ENCODE measurements at places on chromosomes 11 and 22.

DNA sequence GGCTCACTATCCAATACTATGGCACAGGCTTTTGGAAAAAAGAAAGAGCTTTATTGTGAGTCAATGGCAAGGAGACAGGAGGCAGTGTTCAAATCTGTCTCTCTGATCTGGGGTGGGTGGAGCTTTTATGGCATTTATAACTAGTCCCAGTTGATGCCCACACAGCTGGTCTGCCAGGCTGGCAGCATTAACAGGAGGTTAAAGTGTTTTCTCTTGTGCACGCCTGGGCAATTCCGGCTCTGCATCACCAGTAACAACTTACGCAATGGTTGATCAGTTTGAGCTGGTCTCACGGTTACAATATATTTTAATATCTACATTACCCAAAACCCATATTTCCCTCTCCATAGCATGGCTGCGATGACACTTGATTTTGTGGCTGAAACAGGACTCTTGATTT is 15.1 kb upstream of the SMIM38 start:
- DNase-seq, result no peak

- no peak for DNase-seq
These were observed 319.3 kb downstream of the DCDC1 start for GRCh38 chr11:31050061-31050765.

- no peak for DNase-seq
These were observed 48.1 kb downstream of the DNHD1 start for GRCh38 chr11:6544921-6545850.

- no peak for DNase-seq
These were observed 307.5 kb downstream of the ETS1 start for GRCh38 chr11:128279866-128280265.

DNA sequence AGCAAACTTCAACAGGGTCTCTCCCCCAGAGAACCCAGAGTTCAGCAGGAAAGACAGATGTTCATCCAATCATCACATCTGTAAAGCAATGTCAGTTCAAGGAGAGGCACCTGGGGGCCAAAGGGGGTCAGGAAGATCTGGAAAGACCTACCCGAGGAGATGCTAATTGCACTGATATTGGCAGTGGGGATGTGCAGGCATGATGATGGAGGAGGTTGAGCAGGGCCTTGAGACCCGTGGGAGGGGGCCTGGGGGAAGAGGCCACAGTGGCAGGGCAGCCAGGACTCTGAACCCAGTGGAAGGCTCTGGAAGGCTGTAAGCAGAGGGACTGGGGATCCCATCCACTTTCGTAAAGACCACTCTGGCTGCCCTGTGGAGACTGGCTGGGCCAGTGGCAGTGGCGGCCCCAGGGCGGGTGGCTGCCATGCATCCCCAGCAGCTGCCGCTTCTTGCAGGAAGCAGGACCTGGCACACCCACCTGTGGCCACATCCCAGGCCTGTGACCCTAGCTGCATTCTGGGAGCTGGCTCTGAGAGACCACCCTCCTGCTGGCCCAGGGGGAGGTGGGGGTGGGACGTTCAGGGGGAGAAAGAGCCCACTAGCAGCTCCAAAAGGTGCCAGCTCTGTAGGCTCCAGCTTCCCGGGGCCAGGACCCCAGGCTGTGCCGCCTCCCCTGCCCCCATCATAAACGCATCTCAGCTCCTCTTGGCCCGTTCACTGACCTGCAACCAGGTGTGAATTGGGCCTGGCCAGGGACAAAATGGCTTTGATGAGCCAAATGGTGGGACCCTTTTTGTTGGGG is 59.9 kb upstream of the FGF3 start:
- DNase-seq, result no peak

DNA sequence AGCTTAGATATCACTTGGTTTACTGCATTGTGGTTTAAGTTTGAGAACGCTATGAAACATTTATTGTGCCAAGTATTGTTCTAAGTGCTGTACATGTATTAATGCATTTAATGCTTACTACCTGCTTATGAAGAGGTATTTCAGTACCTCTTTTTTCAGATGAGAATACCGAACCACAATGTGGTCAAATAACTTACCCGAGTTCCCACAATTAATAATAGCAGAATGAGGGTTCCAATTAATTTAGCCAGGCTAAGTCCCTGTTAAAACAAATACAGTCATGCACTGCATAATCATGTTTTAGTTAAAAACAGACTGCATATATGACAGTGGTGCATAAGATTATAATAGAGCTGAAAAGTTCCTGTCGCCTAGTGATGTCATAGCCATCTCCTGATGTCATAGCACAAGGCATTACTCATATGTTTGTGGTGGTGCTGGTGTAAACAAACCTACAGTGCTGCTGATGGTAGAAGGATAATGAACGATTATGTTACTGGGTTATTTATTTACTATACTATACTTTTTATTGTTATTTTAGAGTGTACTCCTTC is 4.3 kb downstream of the ZC3H12C start:
- no peak for DNase-seq

GRCh38 chr11:2779499-2779980 is 79.7 kb upstream of the KCNQ1OT1 start:
- DNase-seq, result no peak

GRCh38 chr22:18069041-18069440 is 8.7 kb upstream of the PEX26 start:
- DNase-seq, result no peak

DNA sequence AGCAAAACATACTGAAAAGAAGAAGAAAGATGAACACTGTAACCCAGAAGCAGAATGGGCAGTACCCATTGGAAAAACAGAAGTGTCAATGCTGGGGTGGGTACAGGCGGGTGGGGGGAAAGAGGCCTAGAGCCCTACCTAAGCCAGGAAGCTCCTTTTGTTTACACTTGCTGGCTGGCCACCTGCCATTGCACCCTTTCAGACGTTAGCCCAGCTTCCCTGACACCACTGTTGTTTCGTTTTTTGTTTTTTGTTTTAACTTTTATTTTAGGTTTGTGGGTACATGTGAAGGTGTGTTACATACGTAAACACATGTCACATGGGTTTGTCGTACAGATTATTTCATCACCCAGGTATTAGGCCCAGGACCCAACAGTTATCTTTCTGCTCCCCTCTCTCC is 55.4 kb downstream of the PLEKHA7 start:
- no peak for DNase-seq

DNA sequence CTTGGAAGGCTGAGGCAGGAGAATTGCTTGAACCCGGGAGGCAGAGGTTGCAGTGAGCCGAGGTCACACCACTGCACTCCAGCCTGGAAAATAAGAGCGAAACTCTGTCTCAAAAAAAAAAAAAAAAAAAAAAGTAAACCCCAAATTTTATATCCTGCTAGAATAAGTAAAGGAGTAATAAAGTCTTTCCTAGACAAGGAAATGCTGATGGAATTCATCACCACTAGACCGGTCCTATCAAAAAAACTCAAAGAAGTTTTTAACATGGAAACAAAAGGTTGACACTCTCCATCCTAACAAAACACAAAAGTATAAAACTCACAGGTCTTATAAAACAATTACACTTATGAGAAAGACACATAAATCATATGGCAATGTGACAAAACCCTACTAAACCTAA is 213.9 kb downstream of the SBF2 start:
- DNase-seq, result no peak

DNA sequence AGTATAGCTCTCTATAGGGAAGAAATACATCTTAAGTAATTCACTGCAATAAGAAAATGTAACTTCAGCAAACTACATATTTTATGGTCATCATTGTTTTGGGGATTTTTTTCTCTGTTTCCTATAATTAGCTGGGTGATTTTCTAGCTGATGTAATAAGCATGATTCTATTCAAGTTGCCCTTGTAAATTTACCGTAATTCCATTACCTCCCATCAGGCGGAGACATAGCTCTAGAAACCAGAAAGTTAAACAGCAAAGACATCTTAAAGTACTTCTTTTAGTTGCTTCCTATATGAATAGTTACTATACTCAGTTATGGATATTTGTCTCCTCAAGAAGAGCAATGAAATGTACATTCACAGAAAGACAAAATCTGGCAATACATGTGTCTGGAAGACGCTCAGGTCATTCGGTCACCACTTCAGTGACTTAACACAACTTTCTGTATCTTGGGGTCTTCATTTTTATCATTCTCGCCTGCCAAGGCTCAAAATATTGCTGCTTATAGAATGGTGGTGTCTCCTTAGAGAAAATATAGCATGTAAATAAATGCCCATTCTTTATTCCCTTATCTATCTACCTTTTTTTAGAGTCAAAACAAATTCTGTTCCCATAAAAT is 239.9 kb upstream of the ZC3H12C start:
- no peak for DNase-seq

DNA sequence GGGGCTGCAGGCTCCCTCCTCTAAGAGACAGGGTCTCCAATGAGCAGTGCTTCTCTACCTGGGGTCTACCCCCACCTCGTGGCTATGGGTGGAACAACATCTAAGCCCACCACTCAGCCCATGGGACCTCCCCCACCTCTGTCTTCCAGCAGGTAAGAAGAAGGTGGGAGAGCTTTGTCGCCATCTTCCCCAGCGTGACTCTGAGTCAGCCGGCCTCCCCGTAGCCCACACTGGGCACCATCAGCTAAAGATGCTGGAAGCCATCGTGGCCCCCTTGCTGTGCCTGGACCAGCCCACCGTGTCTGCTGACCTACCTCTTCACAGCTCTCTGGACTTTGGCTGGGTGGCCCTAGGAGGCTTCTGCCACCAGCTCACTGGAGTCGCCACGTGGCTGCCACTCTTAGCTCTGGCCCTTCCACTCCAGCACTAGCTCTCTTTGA is 944 bp downstream of the C11orf86 start:
- no peak for DNase-seq

DNA sequence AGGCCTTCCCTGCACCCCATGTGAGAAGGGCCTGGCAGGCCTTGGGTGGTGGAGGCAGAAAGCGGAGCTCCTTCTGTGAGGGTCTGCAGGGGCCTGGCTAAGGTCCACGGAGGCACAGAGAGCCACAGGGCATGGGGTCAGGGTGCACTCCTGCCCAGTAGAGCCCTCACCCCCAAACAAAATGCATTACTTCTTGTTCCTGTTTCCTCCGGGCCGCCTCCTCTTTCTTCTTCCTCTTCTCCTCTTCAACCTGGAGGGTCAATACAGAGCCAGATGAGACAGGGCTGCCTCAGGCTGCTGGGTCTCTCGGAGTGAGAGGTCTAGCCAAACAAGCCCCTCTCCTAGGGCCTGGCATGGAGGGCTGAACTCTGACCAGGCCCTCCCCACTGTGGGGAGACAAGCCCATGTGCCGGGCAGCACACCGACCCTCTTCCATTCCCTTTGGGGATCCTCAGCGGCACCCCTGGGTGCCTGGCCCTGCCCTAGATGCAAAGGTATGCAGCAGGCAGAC is 10.3 kb upstream of the NAP1L4 start:
- no peak for DNase-seq

- DNase-seq, result no peak
These were observed 1303.9 kb downstream of the BRD1 start for GRCh38 chr22:48523761-48524160.

GRCh38 chr22:50739279-50739691 is 1.3 kb downstream of the ACR start:
- no peak for DNase-seq

DNA sequence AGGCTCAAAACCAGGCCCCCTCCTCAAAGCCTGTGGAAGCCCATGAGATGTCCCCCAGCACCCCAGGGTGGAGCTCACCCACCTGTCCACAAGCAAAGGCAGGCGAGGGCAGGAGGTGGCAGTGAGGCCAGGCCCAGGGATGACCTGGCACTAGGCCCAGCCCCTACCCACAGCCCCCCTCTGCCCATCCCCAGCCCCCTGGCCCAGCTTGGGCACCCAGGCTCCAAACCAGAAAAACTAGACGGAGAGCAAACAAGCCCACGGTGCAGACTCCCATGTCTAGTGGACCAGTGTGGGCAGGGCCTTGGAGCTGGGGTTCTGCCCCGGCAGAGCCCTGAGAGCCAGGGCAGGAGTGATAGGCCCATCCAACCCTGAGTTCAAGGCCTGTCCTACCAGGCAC is 16.9 kb upstream of the TBX1 start:
- DNase-seq, result no peak

DNA sequence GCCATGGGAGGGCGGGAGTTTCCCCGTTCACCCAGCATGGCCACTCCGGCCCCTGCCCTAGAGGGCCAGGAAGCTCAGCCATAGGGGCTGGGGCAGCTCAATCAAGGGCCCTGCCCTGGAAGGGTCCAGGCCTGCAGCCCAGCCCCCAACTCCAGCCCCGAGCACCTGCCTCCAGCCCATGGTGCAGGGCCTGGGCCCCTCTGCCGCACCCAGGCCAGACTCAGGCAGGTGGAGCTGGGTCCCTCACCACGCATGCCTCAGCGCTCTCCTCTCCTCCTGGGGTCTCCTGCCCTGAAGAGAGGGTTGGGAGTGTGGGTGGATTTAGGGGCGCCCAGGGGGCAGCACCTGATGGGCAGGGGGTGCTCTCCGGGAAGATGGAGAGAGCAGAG is 13.1 kb downstream of the MLC1 start:
- no peak for DNase-seq

DNA sequence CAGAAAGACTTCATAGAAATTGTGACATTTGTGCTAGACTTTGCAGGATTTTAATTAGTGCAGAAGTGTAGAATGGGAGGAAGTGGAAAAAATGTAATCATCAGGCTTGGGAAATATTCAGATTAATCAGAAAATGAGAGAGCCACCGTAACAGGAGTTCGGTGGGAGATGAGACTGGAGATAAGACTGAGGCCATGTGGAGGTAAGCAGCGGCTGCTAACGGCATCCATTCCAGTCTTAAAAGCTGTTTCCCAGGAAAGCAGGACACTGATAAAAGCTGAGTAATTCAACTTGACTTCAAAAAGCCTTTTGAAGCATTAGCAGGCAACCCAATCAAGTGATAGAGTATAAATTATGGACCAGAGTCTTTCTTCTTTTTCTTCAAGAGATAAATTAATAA is 369.9 kb downstream of the LUZP2 start:
- no peak for DNase-seq

GRCh38 chr22:43474161-43475101 is 62.6 kb downstream of the MPPED1 start:
- DNase-seq, result no peak

GRCh38 chr22:28774378-28774777 is 1.9 kb downstream of the CCDC117 start:
- no peak for DNase-seq

DNA sequence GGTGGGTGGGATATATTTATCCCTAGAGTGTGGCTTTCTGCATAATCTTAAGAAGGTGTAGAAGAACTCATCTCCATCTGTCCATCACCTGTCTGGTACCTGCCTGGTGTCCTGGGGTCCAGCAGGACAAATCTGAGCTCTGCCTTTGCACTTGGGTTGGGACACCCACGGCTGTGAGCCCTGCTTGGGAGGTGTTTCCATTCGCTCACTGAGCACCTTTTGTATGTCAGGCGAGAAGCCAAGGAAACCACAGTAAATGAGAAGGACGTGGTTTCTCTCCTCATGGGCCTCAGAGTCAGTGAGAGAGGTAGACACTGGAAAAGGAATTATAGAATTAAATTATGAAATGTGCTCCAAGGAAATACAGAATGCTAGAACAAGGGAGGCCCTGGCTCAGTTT is 555.9 kb downstream of the MIAT start:
- no peak for DNase-seq

GRCh38 chr22:43739851-43740379 is 72.2 kb downstream of the EFCAB6 start:
- no peak for DNase-seq

DNA sequence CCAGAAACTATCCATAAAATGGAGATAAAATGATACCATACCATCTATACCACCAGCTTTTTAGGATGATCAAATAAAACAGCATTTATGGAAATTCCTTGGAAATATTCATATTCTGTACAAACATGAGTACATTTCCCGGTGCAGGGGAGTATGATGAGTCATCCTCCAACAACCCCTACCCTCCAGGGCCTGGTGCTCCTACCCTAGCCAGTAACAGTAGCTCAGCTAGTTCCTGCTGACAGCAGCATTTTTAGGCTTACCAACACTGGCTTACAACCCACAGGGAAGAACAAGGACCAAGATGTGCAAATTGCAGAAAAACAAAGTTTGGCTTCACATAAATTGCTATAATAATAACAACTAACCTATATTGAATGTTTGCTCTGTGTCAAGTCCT is 406.2 kb upstream of the CADM1 start:
- no peak for DNase-seq
